Dermis microvascular lymphatic vessel endothelial cell (primary cell): ENCODE measurements at places on chromosomes 7 and 10. TPM values are rescaled to one million over a fixed set of nuclear protein-coding genes. Genes with fewer than 3 reads are reported as not detected.

PTN gene
- not detected in 2 replicates for total RNA-seq

TDRD1 gene
- not detected in 2 replicates for total RNA-seq

LLCFC1 gene
- total RNA-seq, result not detected in 2 replicates

HNRNPA2B1 gene
- total RNA-seq, result 99.9 and 102 TPM in 2 replicates

SFR1 gene
- total RNA-seq, result 3.5 and 4.9 TPM in 2 replicates

WEE2 gene
- under 0.01 and 0.13 TPM in 2 replicates for total RNA-seq
